Sigmoid colon (tissue), 7 donors: ENCODE measurements at places on chromosomes 4 and X.

- DNase-seq, result no peak
These were observed 176.2 kb downstream of the RAPGEF2 start for GRCh38 chr4:159279084-159279483.

DNA sequence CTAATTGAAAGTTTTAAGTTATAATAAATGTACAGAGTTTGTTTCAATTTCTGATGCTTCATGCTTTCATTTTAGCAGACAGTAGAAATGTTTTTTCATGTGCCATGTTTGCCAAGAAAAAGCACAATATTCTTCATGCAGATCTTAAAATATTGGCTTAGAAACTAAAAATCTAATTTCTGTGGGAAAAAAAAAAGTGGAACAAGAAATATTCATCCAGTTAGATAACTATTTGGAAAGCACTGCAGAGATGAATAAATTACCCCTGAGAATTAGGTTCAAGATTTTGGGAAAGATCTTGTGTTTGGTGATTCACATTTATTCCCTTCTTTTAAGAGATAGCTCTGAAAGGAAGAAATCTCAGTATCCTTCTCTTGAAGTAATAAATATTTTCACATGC, 912.5 kb downstream of the C4orf33 start:
- no peak for DNase-seq

DNA sequence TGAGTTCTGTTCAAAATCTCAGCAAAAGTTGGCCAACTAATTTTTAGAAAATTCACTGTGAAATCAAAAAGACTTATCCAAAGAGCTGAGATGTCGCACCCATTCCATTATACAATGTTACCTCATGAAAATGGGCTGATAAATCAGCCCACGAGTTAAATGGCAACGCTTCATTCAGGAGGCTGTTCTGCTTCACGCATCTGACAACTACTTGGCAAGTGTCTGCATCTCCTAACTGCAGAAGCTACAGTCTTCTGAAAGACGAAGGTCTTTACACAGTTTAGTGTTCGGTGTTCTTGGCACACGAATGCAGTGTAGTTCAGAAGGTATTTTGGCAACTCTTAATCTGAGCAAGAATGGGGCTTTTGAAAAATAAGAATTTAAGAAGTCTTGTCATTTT, 166.6 kb upstream of the DKK2 start:
- DNase-seq, result no peak

DNA sequence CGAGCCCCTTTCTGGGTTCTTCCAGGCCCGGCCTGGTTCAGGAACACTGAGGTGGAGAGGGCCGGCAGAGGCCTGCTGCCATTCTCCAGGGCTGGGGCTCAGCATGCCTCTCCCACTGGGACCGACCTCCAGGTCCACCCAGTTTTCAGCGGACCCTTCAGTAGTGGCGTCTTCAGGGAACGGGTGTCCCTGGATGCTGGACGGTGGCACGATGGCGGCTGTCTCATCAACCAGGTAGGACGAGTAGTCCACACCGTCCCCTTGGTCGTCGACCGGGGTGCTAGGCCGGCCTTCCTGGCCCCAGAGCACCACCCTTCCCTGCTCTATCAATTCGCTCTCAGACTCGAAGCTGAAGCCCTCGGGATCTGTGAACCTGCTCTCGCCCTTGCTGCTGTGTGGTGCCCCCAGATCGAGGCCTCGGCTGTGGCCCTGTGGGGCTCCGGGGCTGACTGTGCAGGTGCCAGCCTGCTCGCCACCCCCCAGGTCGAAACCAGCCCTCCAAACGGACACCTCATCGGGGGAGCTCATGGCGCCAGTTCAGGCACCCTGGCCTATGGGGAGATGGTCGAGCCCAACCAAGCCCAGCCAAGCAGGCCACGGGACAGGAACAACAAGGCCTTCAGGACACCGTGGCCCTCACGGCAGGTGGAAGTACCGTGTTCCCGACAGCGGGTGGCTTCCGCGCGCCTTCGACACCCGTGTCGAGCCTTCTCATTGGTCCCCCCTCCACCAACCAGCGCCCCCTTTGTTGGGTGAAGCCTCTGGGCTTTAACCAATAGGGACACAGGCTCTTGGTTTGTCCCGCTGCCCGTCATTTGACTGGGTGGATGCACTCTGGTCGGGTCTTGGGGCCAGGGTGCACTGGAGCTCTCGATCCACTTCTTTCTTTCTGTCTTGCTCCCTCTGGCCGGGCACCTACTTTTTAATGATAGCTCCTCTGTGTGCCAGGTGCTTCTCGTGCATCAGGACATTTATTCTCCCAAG, 814 bp upstream of the LOC101059915 start:
- no peak for DNase-seq

GRCh38 chrX:46582966-46583365, 9.4 kb downstream of the CHST7 start:
- no peak for DNase-seq

- no peak for DNase-seq
These were observed 310.6 kb downstream of the BMPR1B start for GRCh38 chr4:95068401-95068800.

- DNase-seq, result no peak
These were observed 1016.5 kb downstream of the SH3BGRL start for GRCh38 chrX:82218361-82218760.

- DNase-seq, result no peak
These were observed 17.5 kb upstream of the CXorf66 start for GRCh38 chrX:139982856-139983255.

DNA sequence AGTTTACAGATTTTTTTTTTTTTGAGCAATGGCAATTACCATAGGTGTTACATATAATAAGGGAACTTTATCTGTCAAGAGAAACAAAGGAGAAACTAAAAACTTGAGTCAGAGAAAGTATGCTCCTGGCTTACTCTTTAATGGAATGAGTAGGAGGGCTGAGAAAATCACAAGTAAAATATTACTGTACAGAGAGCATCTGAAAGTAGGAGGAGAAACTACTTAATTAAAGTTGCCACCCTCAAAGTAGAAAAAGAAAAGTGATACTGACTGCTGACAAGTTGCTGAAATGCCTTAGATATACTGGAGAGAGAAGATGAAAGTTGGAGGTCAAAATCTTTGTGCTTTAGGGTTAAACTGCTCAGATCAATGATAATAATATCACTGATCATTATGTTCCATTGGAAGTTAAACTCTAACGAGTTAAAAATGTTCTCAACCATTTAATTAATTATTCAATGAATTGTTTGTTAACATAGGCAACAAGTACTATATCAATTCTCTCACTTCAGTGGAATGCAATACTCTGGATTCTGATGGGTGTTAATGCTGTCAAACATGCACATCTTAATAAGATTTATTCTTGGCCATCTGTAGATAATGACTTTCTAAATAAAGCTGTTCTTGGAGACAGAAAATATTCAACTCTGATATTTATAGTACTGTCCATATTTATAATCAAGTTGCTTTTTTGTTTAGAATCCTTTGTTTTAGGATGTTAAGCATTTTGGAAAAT, 61.2 kb upstream of the CAMK2D start:
- DNase-seq, result no peak

DNA sequence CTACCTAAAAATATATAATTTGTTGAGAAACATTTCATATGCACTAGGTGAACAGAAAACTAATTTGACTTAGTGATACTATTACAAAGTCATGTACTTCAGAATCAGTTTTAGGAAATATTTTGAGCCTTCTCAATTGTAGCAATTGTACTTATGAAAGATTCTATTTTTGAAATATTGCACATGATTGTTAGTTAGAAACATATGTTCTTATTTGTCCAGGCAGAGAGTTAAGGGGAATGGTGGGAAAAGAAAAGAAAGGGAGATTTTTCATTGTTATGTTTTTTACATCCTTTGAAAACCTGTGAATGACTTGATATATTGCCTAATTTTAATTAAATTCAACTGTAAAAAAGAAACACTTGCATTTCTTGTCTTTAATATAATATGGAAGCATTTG, 66.0 kb downstream of the GLRB start:
- DNase-seq, result no peak

GRCh38 chr4:31192341-31192740, 472.2 kb downstream of the PCDH7 start:
- DNase-seq, result no peak
